Urinary bladder (tissue), 4 donors: ENCODE measurements at places on chromosomes 11 and 22. TPM values are rescaled to one million over a fixed set of nuclear protein-coding genes. Genes with fewer than 3 reads are reported as not detected.

Gene MS4A4A
- 31.9 TPM for total RNA-seq

Gene TMEM191C
- total RNA-seq = 0.85 TPM

Gene TRIM29
- total RNA-seq = 32.3 TPM

Gene GUCY1A2
- 58.5 TPM for total RNA-seq

Gene GNG3
- total RNA-seq = 0.37 TPM

Gene PATE2
- total RNA-seq = 0.53 TPM

Gene ACRV1
- not detected for total RNA-seq

Gene MUC6
- not detected for total RNA-seq

Gene OR8D2
- total RNA-seq = not detected

Gene PGA3
- 1.3 TPM for total RNA-seq

Gene MYRF
- total RNA-seq = 4.7 TPM
